ENCODE measurements at places on chromosomes 4 and X. TPM values are rescaled to one million over a fixed set of nuclear protein-coding genes. Genes with fewer than 3 reads are reported as not detected.
A peak's percentile ranks its signal among the peaks of the same experiment; 100 is the strongest.

The SPP1 gene
- 6.5 TPM for total RNA-seq

The ADH1A gene
- not detected for total RNA-seq

The SNCA gene
- total RNA-seq, result 15.0 TPM

The HOPX gene
- total RNA-seq, result 378 TPM

The TEX13D gene
- not detected for total RNA-seq

The CXXC4 gene
- 3.1 TPM for total RNA-seq

The CWH43 gene
- total RNA-seq, result 1.7 TPM

The FAM53A gene
- total RNA-seq, result 2.4 TPM

The KCNE5 gene
- total RNA-seq, result 0.46 TPM

The REELD1 gene
- total RNA-seq, result 0.26 TPM

The MAGEC1 gene
- total RNA-seq, result 0.17 TPM

The CRMP1 gene
- total RNA-seq, result 1.6 TPM

DNA sequence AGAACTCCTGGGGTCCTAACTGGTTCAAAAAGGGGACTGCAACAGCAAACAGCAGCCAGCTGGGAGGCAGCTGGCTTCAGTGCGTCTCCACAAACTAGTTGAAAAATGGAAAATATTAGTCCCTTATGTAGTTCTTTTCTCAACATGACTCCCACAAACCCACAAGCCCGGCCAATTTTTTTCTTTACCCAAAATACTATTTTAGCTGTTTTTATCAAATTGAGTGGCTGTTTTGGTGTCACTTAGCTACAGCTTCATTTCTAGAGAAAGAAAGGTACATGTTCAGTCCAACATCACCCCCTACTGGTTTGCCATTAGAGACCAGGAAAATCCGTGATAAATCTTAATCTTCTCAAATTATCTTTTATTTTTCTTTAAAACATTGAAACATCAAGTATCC lies 97.2 kb downstream of the GUCY2F start:
- no peak overlapping the region for H3K27ac ChIP-seq
- DNase-seq, result no peak
- H3K36me3 ChIP-seq, result no peaks in the 10 kb centered on the region
- no peaks in the 10 kb centered on the region for H3K4me1 ChIP-seq
- no peak overlapping the region for H3K4me3 ChIP-seq

- no peaks in the 10 kb centered on the region for H3K27me3 ChIP-seq
- DNase-seq, result no peak
- no peak overlapping the region for H3K4me3 ChIP-seq
- H3K36me3 ChIP-seq, result no peaks in the 10 kb centered on the region
- no peaks in the 10 kb centered on the region for H3K4me1 ChIP-seq
Observed at GRCh38 chr4:11585506-11585905, 156.8 kb upstream of the HS3ST1 start.

DNA sequence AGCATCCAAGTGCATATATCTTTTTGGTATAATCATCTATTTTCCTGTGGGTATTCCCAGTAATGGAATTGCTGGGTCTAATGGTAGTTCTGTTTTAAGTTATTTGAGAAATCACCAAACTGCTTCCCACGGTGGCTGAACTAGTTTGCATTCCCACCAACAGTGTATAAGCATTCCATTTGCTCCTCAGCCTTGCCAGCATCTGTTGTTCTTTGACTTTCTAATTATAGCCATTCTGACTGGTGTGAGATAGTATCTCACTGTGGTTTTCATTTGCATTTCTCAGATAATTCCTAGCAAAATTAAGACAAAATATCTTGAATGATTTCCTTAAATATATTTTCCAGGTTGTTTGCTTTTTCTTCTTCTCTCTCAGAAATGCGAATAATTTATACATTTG lies 341.1 kb downstream of the GBA3 start:
- no peak overlapping the region for H3K4me3 ChIP-seq
- H3K36me3 ChIP-seq, result no peaks in the 10 kb centered on the region
- H3K4me1 ChIP-seq, result no peaks in the 10 kb centered on the region
- H3K27me3 ChIP-seq, result no peaks in the 10 kb centered on the region
- no peak for DNase-seq
- no peak overlapping the region for H3K27ac ChIP-seq

DNA sequence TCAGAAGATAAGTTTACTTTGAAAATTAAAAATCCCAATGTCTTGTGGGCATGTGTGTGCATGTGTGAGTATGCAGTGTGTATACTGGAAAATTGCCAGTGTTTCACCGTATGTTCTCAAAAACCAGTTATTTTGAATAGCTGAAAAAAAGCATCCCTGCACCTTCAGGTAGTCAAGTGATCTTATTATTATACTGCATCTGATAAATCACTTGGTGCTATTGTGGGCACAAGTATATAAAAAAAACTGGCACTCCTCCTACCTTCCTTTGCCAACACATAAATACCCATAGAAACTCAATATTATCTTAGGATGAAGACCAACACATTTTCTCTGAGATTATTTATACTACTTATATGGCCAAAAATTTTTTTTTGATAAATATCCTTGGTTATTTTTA lies 91.5 kb upstream of the MAP9 start:
- no peaks in the 10 kb centered on the region for H3K36me3 ChIP-seq
- no peak overlapping the region for H3K4me3 ChIP-seq
- H3K27ac ChIP-seq, result no peak overlapping the region
- no peaks in the 10 kb centered on the region for H3K27me3 ChIP-seq
- peaks cover 7% of the 10 kb centered on the region for H3K4me1 ChIP-seq

DNA sequence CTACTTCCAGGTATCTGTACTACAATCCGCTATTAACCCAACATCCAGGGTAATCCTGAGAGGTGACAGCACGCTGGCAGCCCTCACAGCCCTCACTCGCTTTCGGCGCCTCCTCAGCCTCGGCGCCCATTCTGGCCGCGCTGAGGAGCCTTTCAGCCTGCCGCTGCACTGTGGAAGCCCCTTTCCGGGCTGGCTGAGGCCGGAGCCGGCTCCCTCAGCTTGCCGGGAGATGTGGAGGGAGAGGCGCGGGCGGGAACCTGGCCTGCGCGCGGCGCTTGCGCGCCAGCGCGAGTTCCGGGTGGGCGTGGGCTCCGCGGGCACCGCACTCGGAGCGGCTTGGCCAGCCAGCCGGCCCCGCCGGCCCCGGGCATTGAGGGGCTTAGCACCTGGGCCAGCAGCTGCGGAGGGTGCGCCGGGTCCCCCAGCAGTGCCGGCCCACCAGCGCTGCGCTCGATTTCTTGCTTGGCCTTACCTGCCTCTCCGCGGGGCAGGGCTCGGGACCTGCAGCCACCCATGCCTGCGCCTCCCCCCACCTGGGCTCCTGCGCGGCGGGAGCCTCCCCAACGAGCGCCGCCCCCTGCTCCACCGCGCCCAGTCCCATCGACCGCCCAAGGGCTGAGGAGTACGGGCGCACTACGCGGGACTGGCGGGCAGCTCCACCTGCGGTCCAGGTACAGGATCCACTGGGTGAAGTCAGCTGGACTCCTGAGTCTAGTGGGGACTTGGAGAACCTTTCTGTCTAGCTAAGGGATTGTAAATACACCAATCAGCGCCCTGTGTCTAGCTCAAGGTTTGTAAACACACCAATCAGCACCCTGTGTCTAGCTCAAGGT lies 87.3 kb downstream of the PRSS12 start:
- no peak overlapping the region for H3K4me3 ChIP-seq
- H3K4me1 ChIP-seq, result no peaks in the 10 kb centered on the region
- no peaks in the 10 kb centered on the region for H3K36me3 ChIP-seq
- DNase-seq, result no peak

GRCh38 chrX:125622899-125623298 lies 303.2 kb downstream of the TEX13C start:
- no peak overlapping the region for H3K4me3 ChIP-seq
- no peaks in the 10 kb centered on the region for H3K27me3 ChIP-seq
- H3K27ac ChIP-seq, result no peak overlapping the region
- DNase-seq, result no peak
- H3K36me3 ChIP-seq, result no peaks in the 10 kb centered on the region
- no peaks in the 10 kb centered on the region for H3K4me1 ChIP-seq

- H3K36me3 ChIP-seq, result no peaks in the 10 kb centered on the region
- no peaks in the 10 kb centered on the region for H3K27me3 ChIP-seq
- H3K27ac ChIP-seq, result no peak overlapping the region
- DNase-seq, result no peak
Observed at GRCh38 chr4:24646798-24647460, 62.6 kb upstream of the DHX15 start.

DNA sequence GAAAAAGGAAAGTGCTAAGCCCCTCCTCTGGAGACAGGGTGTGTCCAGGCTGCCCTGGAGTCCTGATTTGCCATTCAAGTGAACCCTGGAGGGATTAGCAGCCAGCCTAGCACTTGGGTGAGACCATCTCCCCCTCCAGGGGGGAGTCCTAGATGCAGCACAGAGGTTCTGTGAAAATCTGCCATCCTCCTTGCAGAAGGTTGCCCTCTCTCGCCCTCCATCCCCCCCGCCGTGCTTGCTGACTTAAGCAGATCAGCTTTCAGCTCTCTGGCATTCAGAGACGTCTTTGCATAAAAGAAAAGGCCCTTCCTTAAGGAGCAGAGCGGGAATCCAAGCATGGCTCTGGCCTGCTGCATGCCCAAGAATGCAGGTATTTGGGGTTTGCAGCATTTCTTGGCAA lies 102.1 kb upstream of the SCML1 start:
- DNase-seq, result no peak
- H3K27ac ChIP-seq, result no peak overlapping the region
- no peak overlapping the region for H3K4me3 ChIP-seq
- no peaks in the 10 kb centered on the region for H3K27me3 ChIP-seq
- no peaks in the 10 kb centered on the region for H3K36me3 ChIP-seq

DNA sequence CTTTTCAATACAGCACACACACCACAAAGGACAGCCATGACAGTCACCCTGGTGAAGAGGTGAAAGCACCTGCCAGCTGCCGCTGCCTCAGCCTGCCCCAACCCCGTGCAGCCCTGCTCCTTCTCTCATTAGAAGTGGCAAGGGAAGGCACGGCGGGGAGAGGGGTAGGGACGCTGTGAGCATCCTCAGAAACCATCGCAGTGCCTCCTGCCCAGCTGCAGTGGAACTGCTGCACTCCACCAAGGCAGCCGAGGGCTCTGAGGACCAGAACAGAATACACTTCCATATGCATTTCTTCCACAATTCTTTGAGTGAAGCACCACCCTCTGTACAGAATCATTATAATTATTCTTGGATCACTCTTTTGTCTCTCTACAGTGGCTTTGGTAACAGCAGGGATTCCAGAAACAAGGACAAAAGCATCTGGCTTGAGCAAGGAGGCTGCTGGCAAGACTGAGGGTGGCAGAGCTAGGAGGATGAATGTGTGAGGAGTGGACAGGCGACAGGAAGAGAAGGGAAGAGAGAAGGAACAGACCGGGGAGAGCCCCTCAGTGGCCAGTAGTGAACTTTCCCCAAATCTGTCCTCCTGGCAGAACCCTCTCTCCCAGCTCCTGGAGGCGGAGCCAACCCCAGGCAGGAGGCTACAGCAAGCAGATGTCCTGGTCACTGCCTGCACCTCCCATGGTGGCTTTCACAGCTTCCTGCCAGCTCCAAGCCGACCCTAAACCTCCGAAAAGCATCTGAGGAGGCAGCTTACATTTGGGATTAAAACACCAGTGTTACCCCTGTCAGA lies 73.2 kb downstream of the MTNR1A start:
- no peaks in the 10 kb centered on the region for H3K4me1 ChIP-seq
- H3K27ac ChIP-seq, result no peak overlapping the region
- DNase-seq, result no peak
- no peaks in the 10 kb centered on the region for H3K36me3 ChIP-seq

- peak overlapping the region; percentile 72 for H3K4me3 ChIP-seq
- peaks cover 6% of the 10 kb centered on the region for H3K36me3 ChIP-seq
- no peak for DNase-seq
- H3K27ac ChIP-seq, result peak overlapping the region; percentile 77
- no peaks in the 10 kb centered on the region for H3K27me3 ChIP-seq
Observed at GRCh38 chr4:987624-988513, 1.0 kb downstream of the IDUA start.

- DNase-seq, result no peak
- no peak overlapping the region for H3K27ac ChIP-seq
- H3K4me1 ChIP-seq, result no peaks in the 10 kb centered on the region
Observed at GRCh38 chrX:22126327-22126726, 94.2 kb downstream of the PHEX start.

- H3K27ac ChIP-seq, result no peak overlapping the region
- no peaks in the 10 kb centered on the region for H3K4me1 ChIP-seq
- no peak overlapping the region for H3K4me3 ChIP-seq
Observed at GRCh38 chr4:20662851-20663250, 37.4 kb upstream of the PACRGL start.

- no peaks in the 10 kb centered on the region for H3K36me3 ChIP-seq
- H3K27me3 ChIP-seq, result no peaks in the 10 kb centered on the region
- H3K4me3 ChIP-seq, result no peak overlapping the region
- H3K4me1 ChIP-seq, result no peaks in the 10 kb centered on the region
Observed at GRCh38 chrX:42725196-42725595, 52.8 kb downstream of the PPP1R2C start.

DNA sequence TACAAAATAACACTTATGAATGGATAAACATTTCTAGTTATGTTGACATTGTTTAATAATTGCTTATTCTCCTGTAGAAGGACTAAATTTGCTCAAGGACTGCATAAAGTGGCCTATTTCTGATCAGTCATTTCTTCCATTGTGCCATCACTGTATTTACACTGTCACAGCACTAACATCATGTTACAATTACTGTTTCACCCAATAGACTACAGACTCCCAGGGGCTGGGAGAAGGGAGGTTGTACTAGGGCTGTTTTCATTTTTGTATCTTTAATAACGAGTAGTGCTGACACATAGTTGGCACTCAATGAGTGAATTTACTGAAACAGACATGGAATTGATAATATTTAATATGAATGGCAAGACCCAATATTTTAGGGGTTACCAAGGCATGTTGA lies 139.5 kb downstream of the SLC10A7 start:
- H3K4me3 ChIP-seq, result no peak overlapping the region
- H3K4me1 ChIP-seq, result no peaks in the 10 kb centered on the region
- no peak overlapping the region for H3K27ac ChIP-seq
- DNase-seq, result no peak
- H3K27me3 ChIP-seq, result no peaks in the 10 kb centered on the region
- H3K36me3 ChIP-seq, result no peaks in the 10 kb centered on the region

- no peaks in the 10 kb centered on the region for H3K4me1 ChIP-seq
- peak; percentile 53 for DNase-seq
- H3K4me3 ChIP-seq, result no peak overlapping the region
- no peaks in the 10 kb centered on the region for H3K27me3 ChIP-seq
- no peaks in the 10 kb centered on the region for H3K36me3 ChIP-seq
Observed at GRCh38 chrX:24081661-24082154, 27.0 kb downstream of the EIF2S3 start.

- H3K4me3 ChIP-seq, result no peak overlapping the region
- no peaks in the 10 kb centered on the region for H3K27me3 ChIP-seq
- H3K36me3 ChIP-seq, result no peaks in the 10 kb centered on the region
- no peak overlapping the region for H3K27ac ChIP-seq
Observed at GRCh38 chr4:38491854-38492478, 172.0 kb upstream of the KLF3 start.

Data from upper lobe of left lung (tissue), 6 donors.